ENCODE measurements at places on chromosomes 5 and 9.

DNA sequence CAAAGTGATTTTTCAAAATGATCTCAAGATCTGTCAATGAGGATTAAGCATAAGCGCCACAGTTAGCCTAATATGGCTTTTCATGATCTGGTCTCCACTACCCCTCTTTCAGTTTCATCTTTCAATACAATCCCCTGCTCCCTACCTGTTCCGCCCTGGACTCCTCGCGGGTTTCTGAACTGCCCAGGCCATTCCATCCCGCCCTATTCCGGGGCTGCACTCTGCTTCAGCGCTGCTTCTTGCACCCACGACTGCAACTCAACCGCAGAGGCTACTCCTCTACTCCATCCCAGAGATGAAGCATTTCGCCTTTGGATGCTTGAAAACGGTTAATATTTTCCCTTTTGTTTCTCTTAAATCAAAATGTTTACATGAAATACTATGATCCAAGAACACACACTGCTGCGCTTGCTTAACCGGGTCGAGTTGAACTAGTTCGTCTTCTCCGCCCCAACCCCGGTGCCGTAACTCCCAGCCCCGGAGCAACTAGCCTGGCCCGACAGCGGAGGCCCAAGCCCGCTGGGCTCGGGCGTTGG lies 716 bp upstream of the OTULIN start:
- DNase-seq = peak; percentile 46

DNA sequence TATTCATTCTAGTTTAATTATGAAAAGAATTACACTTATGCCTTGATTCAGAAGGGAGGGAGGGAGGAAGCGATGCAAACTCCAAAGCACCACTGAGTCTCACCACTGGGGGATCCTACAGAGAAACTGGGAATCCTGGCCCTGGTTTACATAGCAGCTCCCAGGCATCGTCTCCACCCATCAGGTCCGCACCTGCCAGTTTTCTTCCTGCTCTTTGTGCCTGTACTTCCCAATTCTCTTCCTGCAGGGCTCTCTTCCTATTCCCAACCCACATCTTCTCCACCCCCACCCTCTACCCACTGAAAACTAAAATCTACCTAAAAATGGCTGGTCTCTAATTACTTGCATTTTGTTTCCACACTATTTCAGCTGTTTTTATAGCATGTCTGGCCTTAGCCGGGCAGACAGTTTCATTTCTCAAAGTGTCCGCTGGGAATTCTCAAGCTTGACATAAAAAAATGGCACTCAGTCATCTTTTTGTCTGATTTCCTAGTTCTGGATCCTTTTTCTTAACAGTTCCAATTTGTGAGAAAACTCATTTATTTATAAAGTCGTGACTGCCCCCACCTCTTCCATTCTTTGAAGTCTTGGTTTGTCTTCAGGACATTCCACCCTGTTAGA lies 1.6 kb upstream of the TNIP1 start:
- DNase-seq = no peak

DNA sequence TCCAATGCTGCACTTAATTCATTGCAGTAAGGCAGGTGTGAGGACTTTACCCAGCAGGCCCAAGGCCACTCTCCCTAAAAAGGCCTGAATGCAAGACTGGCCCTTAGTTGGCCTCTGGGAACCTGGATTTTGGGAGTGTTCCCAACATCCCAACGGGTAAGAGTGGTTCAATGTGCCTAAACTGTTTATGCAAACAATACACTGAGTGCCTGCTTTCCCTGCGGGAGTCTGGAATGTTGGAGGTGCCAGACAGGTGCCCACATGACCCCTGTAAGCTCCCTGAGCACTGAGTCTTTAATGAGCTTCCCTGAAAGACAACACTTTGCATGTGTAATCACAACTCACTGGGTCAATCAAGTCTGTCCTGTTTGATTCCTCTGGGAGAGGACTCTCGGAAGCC lies 37.4 kb downstream of the NSUN2 start:
- no peak for DNase-seq

DNA sequence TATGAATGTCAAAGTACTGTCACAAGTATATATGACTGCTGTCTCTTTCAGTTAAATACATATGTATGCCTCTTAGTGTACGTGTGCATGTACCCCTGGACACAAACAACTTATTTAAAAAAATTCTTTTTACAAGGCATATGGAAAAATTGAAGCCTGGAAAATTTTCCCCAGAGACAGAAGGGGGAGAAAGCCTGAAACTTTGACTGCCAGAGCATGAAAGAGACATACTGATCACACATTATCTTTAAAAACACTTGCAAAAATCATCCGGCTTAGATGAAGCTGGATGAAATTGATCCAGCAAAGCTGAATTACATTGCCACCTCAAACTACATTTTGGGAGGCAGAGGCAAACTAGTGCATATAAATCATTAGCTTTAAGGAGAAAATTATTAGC lies 88.0 kb upstream of the NFIB start:
- no peak for DNase-seq

GRCh38 chr5:111528056-111528455 lies 15.7 kb upstream of the STARD4 start:
- no peak for DNase-seq

- DNase-seq = no peak
Observed at GRCh38 chr5:171205375-171205774, 103.7 kb upstream of the TLX3 start.

- DNase-seq = no peak
Observed at GRCh38 chr5:24353611-24354010, 291.2 kb downstream of the CDH10 start.

GRCh38 chr5:110062246-110062645 lies 372.5 kb downstream of the MAN2A1 start:
- DNase-seq = no peak

DNA sequence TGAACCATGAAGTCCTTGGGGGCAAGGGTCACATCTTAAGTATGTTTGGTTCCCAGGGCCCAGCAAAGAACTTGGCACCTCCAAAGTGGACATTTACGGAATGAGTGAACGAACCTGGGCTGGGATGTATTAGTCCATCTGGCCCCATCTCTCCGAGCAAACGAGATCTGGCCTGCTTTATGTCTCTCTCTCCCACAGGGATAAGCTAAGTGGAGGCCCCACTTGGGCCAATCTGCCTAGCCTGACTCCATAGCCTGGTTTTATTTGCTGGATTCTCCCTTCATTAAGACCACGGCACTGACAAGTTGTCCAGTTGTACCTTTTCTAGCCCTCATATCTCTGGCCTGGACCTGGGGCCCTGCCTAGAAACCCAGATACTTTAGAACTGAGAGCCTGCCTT lies 2.1 kb downstream of the TTLL11 start:
- DNase-seq = no peak

DNA sequence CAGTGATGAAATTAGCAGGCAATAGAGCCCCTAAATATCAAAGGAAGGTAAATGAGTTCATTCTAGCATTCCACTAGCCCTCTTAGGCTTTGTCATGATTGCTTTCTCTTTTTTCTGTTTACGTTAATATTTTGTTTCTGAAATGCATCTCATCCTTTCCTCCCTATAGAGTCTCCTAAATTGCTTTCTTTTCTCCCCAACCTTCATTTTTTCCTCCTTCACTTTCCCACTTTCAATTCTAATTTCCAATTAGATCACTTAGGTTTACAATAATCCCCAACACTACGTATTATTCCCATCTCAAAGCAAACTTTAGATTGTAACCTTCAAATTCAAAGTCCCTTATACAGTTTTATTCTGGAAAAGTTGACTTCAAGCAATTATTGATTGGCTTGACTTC lies 559.3 kb downstream of the RAB3C start:
- DNase-seq = no peak

- DNase-seq = no peak
Observed at GRCh38 chr9:71609448-71609830, 158.9 kb downstream of the CEMIP2 start.

Data from HuH-7.5 (cell line).